ENCODE measurements at places on chromosomes 5 and 9.

GRCh38 chr5:142976861-142977260 is 206.7 kb downstream of the ARHGAP26 start:
- DNase-seq: no peak

DNA sequence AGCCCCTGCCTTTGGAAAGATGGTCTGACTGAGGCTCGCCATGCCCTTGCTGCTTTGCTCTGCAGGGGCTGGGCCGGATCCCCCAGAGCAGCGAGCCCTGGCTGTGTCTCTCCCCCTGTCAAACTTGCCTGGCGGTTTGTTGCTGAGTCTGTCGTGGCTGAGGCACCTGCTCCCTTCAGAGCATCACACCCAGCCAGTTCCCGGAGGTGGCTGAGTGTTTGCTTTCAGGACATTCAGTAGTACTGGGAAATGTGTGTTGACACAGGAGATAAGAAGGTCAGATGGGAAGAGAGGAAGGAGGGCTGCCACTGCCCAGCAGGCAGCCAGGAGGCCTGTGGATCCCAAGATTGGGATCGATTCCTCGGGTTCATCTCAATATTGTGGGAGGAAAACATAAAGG is 62.9 kb downstream of the GADD45G start:
- DNase-seq: no peak

- no peak for DNase-seq
Observed at GRCh38 chr9:26406676-26407075, 485.9 kb downstream of the CAAP1 start.

- DNase-seq: no peak
Observed at GRCh38 chr9:123011380-123011779, 22.1 kb upstream of the GPR21 start.

All from AG04450 (cell line).